ENCODE measurements at places on chromosomes 16 and 17.

GRCh38 chr17:65536573-65537342 is 24.7 kb downstream of the AXIN2 start:
- DNase-seq, result no peak

GRCh38 chr16:80441935-80442334 is 98.9 kb upstream of the DYNLRB2 start:
- DNase-seq, result no peak

GRCh38 chr17:81030741-81031565 is 4.0 kb upstream of the BAIAP2 start:
- DNase-seq, result peak; percentile 43

DNA sequence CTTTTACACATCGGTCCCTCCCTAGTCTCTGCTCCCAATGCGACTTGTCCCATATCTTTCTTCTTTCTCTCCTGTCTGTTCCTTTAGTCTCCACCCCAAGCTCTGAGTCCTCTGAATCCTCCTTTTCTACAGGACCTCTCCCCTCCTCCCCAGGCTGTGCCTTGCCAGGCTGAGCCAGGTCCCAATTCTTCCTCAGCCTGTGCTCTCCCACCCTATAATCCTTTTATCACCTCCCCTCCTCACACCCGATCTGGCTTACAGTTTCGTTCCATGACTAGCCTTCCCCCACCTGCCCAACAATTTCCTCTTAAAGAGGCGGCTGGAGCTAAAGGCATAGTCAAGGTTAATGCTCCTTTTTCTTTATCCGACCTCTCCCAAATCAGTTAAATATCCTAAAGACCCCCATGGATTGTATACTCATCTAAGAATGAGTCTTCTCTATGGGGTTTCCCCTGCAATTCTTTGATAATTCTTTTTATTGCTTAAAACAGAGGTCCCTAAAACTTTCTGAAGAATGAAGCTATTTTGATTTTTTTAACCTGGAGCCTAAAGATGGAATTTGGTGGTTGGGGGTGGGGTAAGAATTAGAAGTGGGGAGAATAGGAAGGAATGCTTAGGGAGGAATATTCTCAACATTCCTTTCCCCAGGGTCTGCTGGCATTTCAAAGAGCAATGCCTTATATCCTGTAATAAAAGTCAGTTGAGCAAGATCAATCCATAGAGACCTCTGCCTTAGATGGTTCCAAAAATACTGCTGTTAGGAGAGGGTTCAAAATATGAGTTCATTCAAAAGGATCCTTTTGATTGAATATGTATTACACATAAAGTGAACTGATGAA is 102.8 kb downstream of the MYO1D start:
- no peak for DNase-seq

- DNase-seq, result no peak
Measured at GRCh38 chr16:66039793-66040192, 326.7 kb upstream of the CDH5 start.

GRCh38 chr16:53726625-53727024 is 22.7 kb downstream of the FTO start:
- DNase-seq, result peak; percentile 13

GRCh38 chr17:82097184-82097918 is 685 bp downstream of the FASN start:
- DNase-seq, result peak; percentile 71

DNA sequence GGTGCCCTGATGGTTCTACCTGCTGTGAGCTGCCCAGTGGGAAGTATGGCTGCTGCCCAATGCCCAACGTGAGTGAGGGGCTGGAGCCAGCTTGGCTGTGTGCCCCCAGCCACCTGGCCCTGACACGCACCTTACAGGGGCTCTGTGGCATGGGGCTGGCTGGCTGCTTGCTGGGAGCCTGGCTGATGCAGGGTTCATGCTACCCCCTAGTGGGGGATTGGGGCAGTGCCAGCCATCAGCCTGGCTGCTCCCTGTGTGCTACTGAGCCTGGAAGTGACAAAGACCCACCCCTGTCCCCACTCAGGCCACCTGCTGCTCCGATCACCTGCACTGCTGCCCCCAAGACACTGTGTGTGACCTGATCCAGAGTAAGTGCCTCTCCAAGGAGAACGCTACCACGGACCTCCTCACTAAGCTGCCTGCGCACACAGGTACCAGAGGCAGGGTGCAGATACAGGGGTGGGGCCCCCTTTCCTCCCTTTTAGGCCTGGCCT is 5.7 kb downstream of the GRN start:
- DNase-seq, result peak; percentile 87

GRCh38 chr17:7792611-7793010 is 41.4 kb upstream of the KDM6B start:
- no peak for DNase-seq

DNA sequence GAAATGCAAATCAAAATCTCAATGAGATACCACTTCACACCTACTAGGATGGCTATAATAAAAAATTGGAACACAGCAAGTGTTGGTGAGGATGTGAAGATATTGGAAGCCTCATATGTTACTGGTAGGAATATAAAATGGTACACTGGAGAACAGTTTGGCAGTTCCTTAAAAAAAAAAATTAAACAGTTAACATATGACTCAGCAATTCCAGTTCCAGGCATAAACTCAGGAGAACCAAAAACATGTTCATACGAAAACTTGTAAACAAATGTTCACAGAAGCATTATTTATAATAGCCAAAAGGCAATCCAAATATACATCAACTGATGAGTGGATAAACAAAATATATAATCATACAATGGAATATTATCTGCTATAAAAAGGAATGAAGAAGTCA is 28.2 kb downstream of the ZNF652 start:
- DNase-seq, result no peak

GRCh38 chr17:14113137-14113536 is 43.8 kb downstream of the COX10 start:
- no peak for DNase-seq

DNA sequence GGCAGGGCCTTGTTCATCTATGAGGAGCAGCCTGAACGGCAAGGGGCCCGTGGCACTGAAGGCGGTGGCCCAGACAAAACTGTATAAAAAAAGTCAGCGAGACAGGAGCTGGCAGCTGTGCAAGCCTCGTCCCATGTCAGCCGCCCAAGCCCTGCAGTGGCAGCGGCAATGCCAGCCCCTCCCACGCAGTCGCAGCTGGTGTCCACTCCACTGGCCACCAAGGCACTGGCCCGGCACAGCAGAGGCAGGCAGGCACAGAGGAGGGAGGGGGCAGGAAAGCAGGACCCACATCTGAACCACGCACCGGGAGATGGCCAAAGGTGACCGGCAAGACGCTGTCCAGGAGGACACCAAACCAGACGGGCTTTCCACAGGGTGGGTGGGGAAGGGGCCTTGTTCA is 15.9 kb upstream of the C16orf95 start:
- DNase-seq, result no peak

DNA sequence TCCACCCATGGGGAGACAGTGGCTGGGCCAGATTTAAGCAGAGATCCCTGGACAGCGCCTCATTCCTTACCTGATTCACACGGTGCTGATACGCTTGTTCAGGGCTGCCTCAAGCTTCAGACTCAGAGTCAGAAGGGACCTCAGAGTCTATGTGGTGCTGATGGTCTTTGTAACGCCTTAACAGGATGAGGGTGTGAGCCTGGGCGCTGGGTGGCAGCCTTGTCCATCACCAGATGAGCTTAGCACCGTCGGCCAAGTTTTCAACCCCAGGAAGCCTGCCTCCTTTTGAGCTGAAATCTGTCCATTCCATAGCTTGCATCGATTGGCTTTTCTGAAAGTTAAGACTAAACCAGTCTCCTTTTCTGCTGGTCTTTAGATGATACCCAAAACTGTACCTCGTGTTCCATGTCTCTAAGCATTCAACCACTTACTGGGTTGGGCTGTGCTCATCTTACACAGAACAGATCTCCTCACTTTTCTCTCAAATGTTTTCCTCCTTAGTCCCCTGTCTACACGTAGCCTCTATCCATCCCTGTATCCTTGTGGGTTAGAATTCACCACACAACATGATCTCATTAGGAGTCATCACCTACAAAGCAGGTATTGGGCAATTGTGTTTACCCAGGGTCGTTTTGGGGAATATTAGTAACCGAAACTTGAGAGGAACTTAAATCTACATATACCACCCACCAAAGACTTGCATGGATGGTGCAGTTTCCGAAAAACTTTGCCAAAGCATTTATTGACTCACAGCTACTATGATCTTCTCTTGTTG is 573.4 kb downstream of the CDH13 start:
- no peak for DNase-seq

DNA sequence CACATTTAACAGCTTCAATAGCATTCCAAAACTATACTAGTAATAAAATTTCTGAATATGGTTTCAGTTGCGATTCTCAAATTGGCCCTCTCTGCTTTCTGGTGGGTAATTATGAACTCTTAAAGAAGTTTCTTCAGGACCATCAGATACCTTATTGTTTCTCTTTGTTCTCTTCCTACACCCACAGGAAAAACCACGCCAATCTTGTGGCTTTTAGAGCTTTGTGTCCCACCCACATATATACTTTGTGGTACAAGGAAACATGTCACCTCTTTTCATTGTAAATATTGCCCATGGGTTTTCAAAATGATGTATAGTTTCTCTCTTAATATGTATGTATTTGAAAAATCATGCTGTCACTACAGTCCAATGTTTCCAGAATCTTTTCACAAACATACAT is 12.1 kb downstream of the ABCA9 start:
- no peak for DNase-seq

DNA sequence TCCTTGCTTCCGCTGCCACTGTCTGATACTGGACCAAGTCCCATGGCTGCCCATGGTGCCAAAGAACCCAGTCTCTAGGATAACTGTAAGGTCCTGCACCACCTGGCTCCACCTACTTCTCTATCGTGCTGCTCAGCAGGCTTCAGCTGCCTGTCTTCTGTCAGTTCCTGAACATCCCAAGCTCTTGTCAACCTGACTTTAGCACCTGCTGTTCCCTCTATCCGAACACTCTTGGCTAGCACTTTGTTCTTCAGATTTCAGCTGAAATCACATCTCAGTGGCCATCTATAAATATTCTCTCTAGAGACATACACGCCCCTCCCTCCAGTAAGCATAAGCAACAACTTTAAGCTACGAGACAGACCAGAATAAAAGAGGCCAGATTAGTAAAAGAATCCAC is 15.0 kb upstream of the TMEM101 start:
- DNase-seq, result no peak

DNA sequence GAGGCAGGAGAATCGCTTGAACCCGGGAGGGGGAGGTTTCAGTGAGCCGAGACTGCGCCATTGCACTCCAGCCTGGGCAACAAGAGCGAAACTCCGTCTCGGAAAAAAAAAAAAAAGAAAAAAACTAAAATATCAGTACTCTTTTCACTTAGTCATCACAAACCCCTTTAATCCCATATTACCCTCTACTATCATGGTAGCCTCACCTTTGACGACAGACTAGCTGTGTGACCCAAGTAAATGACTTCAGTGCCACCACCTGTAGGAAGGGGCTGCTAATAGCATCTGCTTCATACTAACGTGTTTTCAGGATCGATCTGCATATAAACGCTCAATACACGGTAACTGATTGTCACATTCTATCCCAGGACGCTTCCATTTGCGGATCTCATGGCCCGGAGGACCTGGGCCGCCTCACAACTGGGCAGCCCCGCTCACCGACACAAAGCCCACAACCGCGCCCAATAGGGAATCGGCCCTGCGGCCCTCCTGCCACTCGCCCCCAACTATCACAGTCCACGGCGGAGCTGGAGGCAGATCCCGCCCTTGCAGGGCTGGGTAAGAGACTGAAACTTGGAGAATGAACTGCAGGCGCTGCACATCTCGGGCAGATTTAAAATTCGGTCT is 1.1 kb upstream of the ZNF263 start:
- peak; percentile 85 for DNase-seq

DNA sequence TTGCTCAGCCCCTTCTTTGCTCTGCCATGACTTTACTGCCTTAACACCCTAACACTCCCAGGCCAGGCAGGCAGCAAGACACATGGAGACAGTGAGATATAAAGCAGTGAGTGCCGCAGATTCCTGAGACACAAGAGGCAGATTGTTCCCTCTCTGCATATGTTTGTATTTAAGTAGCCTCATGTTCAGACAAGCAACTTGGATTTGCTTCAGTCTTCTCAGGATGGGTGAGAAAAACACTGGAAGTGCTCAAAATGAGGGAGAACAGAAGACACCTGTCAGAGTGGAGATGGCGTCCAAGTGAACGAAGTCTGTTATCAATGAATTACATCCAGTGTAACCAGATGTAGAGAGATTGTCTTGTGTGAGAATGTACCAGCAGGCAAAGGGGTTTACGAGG is 86.8 kb downstream of the CES1 start:
- no peak for DNase-seq

DNA sequence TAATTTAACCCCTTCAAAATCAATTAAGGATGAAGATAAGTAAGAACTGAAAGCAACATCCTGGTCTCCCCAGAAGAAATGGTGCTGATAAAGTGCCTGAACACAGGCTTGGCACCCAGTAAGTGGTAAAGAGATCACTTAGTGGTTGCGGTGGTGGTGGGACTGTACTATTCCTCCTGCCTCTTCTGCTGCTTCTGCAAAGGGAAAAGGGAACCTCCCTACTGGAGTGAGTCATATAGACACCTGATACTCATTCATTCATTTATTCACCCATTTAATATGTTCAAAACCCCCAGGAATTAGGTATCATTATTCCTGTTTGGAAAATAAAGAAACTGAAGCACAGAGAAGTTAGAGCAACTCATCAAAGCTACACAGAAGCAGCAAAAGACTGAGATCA is 60.6 kb downstream of the CDYL2 start:
- DNase-seq, result no peak

DNA sequence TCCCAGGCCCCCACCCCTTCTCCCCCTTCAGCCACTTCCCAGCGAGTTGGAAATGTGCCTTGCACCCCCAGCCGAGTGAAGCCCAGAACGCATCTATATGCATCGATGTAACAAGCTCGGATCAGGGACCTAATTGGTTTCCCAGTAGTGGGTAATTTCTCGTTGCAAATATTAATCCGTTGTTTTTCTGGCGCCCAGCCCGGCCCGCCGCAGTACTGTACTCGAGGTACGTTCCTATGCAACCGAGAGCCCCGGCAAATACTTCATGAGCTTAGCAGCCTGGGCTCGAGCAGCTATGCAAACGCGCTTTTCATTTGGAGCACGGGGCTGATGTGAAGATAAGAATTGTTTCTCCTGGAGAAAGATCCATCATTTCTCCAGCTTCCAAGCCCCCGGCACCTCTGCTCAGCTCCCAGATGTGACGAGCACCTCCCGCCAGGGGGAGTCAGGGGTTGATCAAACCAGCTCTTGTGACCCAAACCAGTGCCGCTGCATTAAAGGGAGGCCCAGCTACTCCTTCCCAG is 229.8 kb downstream of the KATNIP start:
- DNase-seq, result peak; percentile 76

DNA sequence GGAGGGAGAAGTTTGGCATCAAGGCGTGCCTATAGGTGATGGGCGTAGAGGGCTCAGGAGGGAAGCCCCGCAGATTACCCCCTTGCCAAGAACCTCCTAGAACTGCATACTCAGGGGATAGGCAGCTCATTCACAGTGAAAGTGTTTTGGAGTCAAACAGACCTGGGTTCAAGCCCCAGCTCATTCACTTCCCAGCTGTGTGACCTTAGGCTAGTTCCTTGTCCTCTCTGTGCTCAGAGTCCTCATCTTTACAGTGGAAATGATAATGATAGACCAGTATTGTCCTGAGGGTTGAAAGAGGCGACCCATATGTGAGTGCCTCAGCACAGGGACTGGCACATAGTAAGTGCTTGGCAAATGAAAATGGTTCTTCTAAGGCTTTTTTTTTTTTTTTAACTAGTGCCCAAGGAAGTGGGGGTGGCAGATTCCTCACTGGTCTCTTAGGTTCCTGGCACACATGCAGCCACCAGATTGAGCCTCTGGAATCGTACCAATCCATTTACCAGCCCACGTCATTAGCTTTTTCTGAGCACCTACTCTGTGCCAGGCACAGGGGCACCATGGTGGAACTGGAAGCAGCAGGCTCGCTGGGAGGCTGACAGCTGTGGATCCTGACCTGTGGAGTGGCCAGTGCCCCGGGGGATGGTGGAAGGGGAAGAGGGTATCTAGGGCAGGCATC is 75.8 kb downstream of the SREBF1 start:
- no peak for DNase-seq
